ENCODE measurements at places on chromosomes 16 and 17.
A peak's percentile ranks its signal among the peaks of the same experiment; 100 is the strongest.

- DNase-seq, result no peak
Observed at GRCh38 chr17:82332669-82333278, 792 bp downstream of the SECTM1 start.

DNA sequence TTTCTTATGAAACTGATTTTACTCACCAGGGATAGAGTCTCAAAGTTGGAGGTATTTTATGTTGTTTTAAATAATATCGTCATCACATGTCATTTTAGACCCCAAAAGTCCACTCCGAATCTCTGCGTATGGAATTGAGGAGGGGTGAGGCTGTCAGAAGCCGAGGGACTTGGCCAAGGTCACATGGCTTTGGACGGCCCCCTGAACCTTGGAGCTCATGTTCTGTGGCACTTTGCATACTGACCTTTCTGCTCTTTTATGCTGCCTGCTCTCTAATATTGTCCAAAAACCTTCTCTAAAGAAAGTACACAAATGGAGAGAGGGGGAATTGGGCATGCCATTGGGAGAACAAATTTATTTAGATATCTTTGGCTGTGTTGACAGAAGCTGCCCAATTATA is 700.0 kb downstream of the WWOX start:
- DNase-seq, result no peak

- no peak for DNase-seq
Observed at GRCh38 chr16:1514507-1514906, 19.0 kb upstream of the TMEM204 start.

- no peak for DNase-seq
Observed at GRCh38 chr16:77650761-77651160, 71.6 kb upstream of the NUDT7 start.

DNA sequence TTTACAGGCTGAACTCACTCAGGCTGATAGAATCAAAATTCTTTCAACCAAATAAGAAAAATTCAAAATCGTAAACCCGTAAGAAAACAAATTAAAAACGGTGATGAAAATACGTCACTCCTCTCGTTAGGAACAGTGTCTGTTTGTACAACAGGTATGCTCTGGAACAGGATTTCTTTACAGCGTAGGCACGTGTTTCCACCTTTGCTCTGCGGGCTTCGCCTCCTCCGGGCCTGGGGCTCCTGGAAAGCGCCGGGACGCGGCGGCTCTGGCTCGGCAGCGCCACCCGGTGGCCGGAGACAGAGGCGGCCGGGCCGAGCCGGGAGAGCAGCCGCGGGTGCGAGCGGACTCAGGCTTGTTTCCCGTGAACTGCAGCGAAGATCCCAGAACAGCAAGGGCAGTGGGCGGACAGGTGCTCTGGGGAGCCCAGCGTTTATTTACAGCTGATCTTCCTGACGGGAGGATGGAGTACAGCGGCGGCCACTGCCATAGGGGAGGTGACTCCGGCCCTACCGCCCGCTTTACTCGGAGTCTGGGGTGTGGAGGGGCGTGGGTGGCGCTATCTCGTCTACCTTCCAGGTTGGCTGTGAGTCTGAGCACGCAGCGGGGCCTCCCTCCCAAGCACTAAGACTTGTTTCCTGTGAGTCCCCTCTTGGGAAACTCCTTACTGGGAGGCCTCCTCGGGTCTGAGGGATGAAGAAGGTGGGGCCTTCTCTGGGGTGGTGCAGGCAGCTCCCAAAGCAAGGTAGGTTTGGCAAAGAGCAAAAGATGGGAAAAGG is 40.5 kb upstream of the ATP2A3 start:
- DNase-seq, result peak; percentile 63

DNA sequence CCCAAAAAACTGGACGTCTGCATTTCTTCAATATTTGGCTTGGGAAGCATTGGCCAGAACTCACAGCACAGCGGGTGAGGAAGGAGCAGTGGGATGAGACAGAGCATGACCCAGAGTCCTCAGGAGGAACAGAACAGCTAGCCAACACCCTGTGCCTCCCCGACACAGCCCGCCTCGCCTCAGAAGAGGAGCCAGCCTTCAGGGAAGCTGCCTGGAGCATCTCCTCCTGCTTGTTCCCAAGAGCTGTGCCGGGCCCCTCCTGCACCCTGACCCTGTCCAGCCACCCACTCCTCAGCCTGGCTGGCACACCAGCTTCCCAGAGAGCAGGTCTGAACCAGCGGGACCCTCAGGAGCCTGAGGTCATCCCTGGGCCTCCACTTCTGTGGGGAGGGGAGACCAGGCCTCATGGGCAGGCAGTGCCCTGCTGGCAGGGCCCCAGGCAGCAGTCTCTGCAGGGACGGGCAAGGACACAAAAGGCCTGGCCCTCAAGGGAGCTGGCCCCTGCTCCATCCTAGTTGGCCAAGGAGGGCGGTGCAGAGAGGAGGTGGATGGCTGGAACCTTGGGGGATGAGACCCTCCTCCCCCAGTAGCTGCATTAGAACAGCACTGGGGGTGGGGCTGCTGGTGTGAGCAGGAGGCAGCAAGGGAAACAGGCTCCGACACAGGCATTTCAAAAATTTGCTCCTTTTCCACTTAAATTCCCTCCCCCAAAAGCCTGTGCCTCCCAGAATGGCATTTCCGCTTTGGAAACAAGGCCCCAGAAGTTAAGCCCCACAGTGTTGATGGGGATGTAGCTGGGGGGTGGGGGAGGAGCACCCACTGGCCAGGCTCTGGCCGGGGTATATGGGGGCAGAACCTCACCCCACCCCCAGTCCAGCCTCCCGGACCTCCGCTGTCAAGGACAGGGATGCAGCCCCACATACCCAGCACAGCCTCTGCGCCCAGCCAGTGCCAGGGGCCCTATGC is 1.8 kb upstream of the BCAR1 start:
- DNase-seq, result no peak

GRCh38 chr16:87703835-87704375 is 61.9 kb downstream of the KLHDC4 start:
- no peak for DNase-seq

- no peak for DNase-seq
Observed at GRCh38 chr17:1203967-1204291, 24.1 kb upstream of the ABR start.

GRCh38 chr17:81404558-81405165 is 9.4 kb downstream of the BAHCC1 start:
- no peak for DNase-seq

- no peak for DNase-seq
Observed at GRCh38 chr17:17062356-17062755, 20.1 kb downstream of the MPRIP start.

GRCh38 chr17:48578616-48579470 is 693 bp upstream of the HOXB4 start:
- DNase-seq, result no peak

Data from SHP77 (cell line).